ENCODE measurements at places on chromosomes 16 and 17. TPM values are rescaled to one million over a fixed set of nuclear protein-coding genes. Genes with fewer than 3 reads are reported as not detected.

The GSDMA gene
- total RNA-seq: not detected

The IGSF6 gene
- total RNA-seq: not detected

The RHBDF1 gene
- total RNA-seq: 23.3 TPM

The OR3A3 gene
- total RNA-seq: not detected

The CMTM1 gene
- 4.0 TPM for total RNA-seq

The G6PC1 gene
- total RNA-seq: not detected

The ZNF267 gene
- total RNA-seq: 14.2 TPM

The TNK1 gene
- total RNA-seq: 0.15 TPM

The CLN3 gene
- 29.8 TPM for total RNA-seq

The HOXB5 gene
- 0.54 TPM for total RNA-seq

The ZP2 gene
- total RNA-seq: not detected

The KRTAP1-5 gene
- total RNA-seq: not detected

The CCL2 gene
- 184 TPM for total RNA-seq

The CDRT15L2 gene
- not detected for total RNA-seq

The CBFA2T3 gene
- not detected for total RNA-seq

The STAT3 gene
- total RNA-seq: 82.8 TPM
